Activated gamma-delta T cell (primary cell): ENCODE measurements at places on chromosomes 2 and 18.

- no peak for DNase-seq
Measured at GRCh38 chr18:9852266-9853081, 33.3 kb upstream of the TXNDC2 start.

DNA sequence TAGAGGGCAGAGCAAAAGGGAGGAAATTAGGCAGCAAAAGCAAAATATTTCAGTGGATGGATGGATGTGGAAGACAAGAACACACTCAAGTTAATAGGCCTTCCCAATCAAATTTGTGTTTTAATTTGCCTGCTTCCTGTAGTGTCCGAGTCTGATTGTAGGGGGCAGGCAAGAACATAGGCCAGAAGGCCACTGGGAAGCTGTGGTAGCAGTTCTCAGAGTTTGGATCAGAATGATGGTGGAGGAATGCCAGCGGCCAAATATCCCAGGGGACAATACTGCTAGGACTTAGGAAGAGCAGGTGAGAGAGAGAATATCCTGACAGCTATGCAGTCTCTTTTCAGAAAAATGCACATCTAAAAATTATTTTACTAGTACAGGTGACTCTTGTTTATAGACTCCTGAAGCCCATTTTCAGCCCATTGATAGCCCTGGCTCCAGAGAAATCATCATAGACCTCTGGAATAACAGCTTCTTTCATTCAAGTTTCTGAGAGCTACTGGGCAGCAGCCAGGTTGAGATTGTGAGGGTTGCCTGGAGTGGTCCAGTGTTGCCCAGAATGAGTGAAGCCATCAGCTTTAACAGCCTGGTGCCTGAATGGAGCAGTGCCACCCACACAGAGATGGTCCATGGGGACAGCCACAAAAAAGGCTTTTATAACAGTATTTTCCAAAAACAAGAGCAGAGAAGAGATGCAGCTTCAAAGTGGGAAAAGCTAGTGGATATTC, 19.1 kb upstream of the SERPINE2 start:
- no peak for DNase-seq

- no peak for DNase-seq
Measured at GRCh38 chr2:231701456-231702373, 6.6 kb upstream of the PTMA start.

DNA sequence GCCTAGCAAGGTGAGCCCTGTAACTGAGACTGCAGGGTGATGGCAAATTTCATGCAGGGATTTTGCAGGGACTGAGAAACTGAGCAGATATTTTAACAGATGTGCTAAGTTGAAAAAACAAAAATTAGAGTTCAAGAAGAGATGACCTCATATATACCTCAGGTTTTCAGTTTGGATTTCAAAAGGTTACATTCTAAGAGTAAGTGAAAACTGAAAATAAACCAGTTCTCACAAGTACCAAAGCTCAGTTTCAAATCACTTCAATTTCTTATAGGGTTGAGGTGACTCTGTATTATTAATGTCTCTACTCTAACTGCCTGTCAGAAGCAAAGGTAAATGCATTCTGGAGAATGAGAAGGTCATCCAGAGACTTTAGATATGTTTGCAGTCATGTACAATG, 237.4 kb upstream of the VRK2 start:
- DNase-seq = no peak

- no peak for DNase-seq
Measured at GRCh38 chr2:66443979-66444861, 9.3 kb downstream of the MEIS1 start.

GRCh38 chr2:138121666-138122661, 157.7 kb downstream of the HNMT start:
- DNase-seq = no peak

DNA sequence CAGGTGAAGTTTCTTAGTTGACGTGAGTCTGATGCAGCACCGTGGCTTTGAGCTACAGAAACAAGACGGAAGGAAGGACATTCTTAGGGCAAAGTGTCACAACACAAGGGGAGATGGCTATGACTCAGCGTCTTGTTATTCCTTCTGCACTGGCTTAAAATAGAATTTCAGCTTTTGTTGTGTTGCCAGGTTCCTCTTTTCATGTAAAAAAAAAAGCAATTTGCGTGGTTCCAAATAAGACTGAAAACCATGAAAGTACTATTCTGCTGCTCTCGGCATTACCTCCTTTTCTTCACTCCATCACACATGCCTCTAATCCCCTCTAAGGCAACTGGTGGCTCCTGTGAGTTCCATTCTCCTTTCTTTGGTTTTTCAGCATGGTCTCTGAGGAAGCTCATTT, 150.1 kb downstream of the ANTXR1 start:
- DNase-seq = no peak

DNA sequence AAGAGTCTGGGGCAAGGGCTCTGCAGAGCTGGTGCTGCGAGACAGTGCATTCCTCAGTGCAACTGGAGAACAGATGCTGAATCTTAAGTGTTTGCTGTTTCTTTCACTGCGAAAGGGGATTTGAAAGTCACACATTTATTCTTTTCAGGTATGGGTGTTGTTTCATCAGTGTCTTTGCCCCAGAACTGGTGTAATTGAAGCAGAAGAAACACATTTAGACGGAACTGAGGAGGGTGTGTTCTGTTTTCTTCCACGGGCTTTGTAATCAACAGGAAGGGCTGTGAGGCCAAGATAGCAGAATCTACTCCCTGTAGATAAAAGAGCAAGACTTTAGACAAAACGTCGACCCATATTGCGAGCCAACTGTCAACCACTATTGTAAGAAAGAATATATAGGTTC, 151.9 kb downstream of the EPHA4 start:
- no peak for DNase-seq

DNA sequence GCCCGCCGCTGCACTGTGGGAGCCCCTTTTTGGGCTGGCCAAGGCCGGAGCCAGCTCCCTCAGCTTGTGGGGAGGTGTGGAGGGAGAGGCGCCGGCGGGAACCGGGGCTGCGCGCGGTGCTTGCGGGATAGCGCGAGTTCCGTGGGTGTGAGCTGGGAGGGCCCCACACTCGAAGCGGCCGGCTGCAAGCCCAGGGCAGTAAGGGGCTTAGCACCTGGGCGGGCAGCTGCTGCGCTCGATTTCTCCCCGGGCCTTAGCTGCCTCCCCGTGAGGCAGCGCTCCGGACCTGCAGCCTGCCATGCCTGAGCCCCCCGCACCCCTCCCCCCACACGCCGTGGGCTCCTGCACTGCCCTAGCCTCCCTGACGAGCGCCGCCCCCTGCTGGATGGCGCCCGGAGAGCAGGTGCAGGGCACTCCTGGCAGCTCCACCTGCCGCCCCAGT, 124.4 kb downstream of the CCDC178 start:
- DNase-seq = peak; percentile 4

GRCh38 chr2:189226017-189226416, 46.5 kb upstream of the COL5A2 start:
- no peak for DNase-seq

GRCh38 chr2:148048475-148049221, 27.8 kb downstream of the MBD5 start:
- no peak for DNase-seq

GRCh38 chr2:205885492-205886099, 200.4 kb downstream of the INO80D start:
- DNase-seq = no peak

DNA sequence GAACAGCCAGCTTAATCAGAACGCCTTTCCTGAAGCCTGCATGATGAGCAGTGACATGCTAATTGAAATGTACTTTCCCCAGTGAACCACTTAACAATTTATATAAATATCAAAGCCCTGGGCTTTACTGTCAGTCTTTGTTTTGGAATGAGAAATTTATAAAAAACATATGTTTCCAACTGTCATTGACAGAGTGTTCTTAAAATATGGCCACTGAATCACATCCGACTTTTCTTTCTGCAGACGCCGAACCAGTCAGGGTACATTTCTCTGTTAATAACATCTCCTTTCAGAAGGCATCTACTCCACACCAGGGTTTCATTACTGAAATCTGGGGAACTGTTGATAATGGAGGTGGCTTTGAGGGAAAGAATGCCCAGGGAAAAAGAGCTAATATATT, 343.7 kb downstream of the INSIG2 start:
- no peak for DNase-seq
